Epithelial cell of esophagus (primary cell): ENCODE measurements at places on chromosomes 4 and X.

GRCh38 chrX:101208152-101208905 is 11.3 kb upstream of the DRP2 start:
- no peak for DNase-seq

DNA sequence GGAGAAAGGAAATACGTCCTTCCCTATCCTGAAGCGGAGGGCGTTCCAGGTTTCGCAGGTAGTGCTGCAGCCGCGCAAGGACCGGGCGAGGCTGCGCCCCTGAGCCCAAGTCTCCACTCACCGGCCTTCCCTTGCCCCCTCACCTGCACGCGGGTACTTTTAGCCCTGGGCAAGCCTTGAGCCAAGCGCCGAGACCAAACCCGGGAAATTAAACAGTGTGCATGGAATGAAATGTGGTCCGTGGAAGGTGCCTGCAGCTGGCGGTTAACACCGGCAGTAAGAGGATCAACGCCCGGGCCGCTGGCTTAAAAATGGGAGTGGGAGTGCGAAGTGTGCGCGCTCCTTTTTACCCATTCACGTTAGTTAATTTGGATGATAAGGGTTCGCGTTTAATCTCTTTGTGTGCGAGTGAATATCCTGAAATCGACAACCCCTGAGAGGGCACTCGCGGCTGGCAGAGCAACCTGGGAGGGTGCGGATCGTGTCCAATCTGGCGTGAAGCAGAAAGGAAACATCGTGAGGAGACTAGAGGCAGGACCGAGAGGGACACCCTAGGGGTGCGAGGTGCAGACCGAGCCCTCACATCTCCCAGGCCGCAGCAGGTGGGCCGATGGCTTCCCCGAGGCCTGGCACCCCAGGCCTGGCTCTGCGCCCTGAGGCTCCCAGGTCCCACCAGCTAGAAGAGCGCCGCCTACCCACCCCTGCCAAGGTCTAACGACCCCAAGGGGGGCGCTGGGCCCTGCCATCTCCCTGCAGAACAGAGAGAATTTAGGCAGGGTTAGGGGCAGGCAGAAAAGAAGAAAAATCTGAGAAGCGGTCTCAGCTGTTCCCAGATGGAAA is 2.0 kb upstream of the HELT start:
- DNase-seq: no peak

DNA sequence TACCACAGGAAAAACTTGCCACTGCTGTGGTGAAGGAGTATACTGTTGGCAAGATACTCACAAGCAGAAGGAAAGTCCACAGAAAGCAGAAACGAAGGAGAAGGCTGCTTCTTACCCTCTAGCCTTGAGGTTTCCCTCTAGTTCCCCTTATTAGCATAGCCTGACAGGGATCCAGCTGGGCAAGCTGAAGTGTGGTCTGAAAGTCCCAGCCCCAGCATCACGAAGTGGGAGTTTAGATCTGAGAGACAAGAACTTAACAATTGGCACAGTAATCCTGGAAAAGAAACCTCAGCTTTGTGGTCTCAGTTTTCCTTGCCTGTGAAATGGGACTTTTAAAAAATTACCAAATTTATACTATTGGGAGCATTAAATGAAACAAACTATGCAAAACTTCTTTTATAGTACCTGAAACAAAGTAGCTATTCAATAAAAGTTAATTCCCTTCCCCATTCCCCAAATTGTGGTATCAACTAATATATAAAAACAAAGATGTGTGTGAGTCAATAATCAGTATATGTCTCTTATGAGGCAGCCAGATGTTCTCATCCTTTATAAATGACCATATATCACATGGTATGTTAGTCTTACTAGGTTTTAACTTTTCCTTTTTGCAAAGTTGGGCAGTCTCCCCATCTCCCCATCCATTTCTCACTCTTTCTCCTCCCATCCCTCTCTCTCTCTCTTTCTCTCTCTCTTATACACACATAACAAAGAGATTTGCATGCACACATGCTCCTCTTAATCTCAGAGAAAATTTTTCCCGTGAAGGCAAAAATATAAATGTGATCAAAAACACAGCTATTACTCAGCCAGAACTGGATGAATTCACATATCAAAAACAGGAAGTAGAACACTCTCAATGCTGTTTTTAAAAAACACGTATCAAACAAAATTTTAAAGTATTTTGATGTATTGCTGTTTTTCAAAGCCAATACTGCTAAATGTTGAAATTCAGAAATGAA is 57.8 kb downstream of the SCFD2 start:
- DNase-seq: no peak

GRCh38 chr4:154033921-154034320 is 245.0 kb upstream of the SFRP2 start:
- DNase-seq: no peak

DNA sequence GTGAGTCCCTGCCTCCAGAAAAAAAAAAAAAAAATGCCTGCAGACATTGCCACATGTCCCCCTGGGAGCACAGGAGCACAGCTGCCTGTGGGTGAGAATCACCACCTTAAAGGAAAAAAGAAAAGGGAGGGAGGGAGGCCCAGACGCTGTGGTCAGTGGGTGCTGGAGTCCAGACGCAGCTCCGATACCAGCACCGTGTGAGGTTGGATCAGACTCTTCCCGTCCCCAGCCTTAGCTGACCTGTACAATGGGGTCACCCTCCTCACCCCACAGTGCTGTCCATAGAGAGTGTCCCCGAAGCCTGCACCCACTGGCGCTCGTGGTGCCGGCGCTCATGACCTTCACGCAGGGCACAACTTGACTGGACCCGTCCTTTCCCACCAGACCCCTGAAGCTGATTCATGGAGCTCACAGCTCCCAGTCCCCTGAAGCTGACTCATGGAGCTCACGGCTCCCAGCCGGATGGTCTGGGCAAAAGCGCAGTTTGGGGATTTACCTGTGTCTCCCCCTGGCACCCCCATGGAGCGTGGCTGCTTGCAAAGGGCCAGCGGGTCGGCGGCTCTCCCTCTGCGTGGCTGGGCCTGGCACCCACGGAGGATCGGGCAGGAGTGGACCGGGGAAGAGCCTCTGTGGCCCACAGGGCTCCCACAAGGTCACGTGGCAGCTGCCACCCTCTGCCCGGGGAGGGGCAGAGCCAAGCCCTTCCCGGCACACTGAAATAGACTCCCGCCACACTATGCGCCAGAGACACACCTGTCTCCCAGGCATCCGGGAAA is 31.4 kb downstream of the ABLIM2 start:
- no peak for DNase-seq

DNA sequence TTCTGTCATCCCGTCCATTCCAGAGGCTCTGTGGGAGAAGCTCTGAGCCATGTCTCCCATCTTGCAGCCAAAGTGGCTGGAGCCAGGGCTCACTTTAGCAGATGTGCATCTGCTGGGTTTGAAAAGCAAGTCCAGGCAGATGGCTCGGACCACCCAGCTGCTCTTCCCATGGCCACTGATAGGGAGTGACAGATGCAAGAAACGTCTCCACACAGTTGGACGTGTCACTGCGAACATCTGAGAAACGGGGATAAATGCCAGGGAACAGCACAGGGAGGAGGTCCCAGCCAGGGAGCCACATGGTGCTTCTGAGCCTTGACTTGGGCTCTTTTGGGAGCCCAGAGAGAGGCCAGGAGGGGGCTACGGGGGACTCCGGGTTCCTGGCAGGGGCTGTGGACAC is 242.3 kb downstream of the AFAP1 start:
- no peak for DNase-seq

- DNase-seq: no peak
Measured at GRCh38 chr4:16722416-16722815, 176.0 kb downstream of the LDB2 start.

DNA sequence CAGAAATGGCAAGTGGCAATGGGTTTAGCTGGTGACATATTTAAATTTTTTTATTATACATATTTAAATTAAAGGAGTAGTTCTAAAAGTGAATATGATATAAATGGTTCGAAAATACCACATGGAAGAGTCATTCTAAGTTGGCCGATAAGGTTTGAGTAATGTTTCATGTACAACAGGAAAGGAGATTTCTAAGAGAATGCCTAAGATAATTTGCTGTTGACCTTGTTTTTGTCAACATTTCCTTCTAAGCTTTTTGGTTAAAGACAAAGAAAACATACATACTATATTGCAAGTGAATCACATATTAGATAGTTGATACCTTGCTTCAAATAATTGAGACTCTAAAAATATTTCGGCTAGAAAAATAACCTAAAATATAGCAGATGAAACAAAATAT is 526.6 kb upstream of the SLIT2 start:
- no peak for DNase-seq

DNA sequence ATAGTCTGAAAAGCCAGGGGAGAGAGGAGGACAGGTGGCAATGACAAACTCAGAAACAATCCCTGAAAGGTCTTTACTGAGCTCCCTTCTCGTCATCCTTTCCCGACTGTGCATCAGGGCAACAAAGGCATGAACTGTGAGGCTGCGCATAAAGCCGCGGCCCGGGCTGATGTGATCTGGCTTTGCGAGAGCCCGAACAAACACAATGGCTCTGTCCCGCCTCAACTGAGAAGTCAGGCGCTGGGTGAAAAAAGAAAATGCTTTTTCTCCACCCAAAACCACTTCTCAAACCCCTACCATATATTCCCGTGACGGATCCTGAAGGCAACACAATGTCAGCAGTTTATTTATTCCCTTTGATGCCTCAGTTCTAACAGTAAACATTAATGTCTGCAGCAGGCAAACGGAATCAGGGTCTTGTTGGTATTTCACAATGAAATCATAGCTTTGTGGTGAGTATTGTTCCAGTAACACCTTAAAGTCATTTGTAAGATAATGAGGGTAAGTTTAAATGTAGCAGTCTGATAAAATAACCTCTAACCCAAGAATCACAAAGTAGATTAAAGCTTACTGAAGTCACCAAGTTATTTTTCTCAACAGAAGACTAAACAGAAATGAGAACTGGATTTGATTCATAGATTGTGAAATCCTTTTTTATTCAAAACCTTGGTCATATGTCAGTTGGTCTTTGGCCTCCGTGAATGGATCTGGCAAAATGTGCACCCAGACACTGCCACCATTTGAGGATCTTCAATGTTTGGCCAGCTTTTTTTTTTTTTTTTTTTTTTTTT is 67.4 kb downstream of the APBB2 start:
- peak; percentile 31 for DNase-seq

GRCh38 chrX:47619486-47620302 is at the start of gene SYN1:
Gene SYN1, minus strand, starts transcription at chrX:47619857. Its CDS starts 129 bp downstream, at chrX:47619728.
- DNase-seq: peak; percentile 71

DNA sequence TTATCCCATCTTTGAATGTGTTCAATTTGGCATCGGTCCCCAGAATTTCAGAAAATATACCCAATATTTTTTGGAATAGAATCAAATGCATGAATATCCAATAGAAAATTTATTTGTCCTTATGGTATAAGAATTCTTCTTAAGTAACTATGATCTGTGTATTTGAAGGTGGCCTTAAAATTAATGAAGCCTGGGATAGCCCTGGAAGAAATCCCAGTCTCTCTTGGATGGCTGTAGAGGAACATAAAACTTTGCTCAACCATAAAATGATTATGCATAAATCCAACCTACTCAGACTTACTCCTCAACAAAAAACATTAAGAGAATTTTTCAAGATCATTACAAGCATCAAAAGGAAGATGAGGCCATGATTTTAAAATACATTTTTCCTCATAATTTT is 269.4 kb upstream of the SMIM31 start:
- DNase-seq: no peak

- DNase-seq: no peak
Measured at GRCh38 chrX:57678686-57679428, 1.2 kb downstream of the NLRP2B start.

- peak; percentile 95 for DNase-seq
Measured at GRCh38 chr4:77202491-77202890, 45.5 kb downstream of the CCNG2 start.

DNA sequence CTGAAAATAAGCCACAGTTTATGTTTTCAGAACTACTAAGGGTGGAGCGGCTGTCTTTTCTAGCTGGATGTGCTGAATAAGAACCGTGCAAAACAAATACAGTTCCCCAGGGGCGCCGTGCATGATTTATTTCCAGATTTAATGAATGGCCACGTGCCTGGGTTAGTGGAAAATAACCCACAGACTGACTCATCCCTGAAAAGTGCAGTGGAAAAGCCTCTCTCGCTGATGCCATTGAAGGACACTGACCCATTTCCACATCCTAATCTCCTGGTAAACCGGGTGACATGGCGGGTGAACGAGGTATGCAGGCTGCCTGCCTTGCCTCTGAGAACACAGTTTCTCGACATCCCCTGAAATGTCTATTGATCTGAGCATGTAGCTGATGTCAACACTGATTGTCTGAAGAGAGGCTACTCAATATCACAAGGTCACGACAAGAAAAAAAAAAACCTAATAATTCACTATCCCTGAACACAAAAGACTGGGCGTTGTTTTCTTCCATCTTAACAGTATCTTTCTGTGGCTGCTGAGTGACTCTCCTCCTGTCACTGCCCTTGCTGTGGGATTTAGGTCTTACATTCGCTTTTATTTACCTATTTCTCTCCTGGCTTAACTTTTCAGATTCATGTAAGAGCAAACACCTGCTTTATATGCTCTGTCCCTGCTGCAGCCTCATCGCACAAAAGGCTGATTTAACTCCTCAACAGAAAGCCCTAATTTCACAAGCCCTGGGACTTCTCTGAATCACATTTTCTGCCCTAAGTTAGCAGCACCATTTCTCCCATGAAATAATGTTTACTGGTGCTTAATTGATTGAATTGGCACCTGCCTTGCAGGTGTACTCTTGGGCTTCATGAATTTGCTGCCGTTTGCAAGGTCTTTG is 76.9 kb upstream of the SCOC start:
- DNase-seq: peak; percentile 63

- DNase-seq: no peak
Measured at GRCh38 chr4:16155528-16156169, 70.6 kb downstream of the TAPT1 start.

- no peak for DNase-seq
Measured at GRCh38 chr4:90715242-90715641, 588.0 kb downstream of the CCSER1 start.

DNA sequence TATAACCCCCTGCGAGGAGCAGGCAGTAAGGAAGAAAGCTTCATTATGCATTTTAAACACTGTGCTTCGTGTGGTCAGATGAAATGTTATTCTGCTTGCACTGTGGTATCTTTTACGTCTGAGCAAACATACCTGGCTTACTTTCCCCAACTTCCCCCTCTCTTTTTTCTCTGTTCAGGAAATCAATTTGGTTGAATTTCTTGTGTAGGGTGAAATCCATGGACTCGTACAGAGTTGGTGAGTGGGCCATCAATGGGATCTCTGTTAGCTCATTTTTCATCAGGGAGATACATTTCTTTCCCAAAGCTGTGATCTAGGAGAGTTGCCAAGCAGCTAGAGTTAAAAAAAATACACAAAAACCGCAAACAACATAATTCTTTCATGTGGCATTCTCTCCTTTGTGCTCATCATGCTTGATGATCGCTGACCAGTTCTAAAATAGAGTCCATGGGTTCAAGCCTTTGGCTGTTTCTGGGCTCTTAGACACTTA is 98.5 kb downstream of the FRAS1 start:
- DNase-seq: no peak
